Activated CD8-positive, alpha-beta memory T cell treated with anti-CD3 and anti-CD28 coated beads for 1 hour (primary cell): ENCODE measurements at places on chromosomes 1 and 21.

DNA sequence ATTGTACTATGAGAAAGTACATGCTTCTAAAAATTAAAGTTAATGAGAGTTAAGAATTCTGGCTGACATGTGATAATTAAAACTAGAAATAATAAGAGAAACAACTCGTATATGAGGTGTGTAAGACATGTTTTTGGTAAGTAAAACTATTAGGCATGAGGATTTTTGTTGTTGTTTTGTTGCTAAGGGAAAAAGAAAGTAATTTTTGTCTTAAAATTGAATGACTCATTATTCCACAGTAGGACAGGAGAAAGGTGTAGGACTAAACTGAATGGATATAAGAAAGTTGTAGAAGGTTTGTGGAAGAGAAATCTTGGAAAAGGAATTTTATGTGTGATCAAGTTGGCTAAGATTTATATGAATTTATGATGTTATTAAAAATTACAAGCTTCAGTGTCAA is 54.8 kb downstream of the TBX19 start:
- DNase-seq, result no peak

GRCh38 chr1:80217377-80217986 is 1211.0 kb upstream of the ADGRL4 start:
- no peak for DNase-seq

GRCh38 chr1:17675744-17676143 is 79.4 kb upstream of the ACTL8 start:
- no peak for DNase-seq

- no peak for DNase-seq
Measured at GRCh38 chr21:25637851-25638659, 1.0 kb upstream of the JAM2 start.

GRCh38 chr1:43878854-43879253 is 54.7 kb upstream of the ARTN start:
- DNase-seq, result no peak

DNA sequence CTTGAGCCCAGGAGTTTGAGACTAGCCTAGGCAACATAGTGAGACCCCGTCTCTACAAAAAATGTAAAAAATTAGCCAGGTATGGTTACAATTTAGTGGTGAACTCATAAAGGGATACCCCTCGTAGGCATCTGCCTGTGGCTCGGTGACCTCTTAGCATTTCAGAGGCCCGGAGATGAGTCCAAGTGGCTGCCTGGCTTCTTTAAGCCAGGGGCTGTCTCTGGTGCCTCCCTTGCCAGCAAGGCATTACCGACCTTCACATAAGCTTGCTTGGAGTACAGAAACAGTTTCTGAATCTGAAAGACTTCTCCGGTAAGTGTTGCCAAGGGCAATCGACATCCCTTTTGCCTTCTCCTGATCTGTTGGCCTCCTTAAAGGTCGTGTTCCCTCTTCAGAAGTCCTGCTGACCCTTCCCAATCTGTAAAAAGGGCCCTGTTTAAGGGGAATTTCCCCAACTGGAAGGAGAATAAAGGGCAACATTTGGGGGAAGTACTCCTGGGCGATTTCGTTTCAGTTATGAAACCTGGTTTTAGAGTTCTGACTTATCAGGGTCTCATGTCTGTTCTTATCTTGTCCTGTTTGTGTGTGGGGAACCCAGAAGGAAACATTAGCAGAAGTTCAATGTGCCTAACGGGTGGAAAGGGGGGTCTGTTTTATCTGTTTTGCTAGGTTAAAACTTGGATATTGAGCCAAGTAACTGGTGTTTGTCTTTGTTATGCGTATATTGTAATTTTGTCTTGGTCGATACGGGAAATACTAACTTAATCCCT is 32.9 kb downstream of the KIFAP3 start:
- DNase-seq, result no peak

- no peak for DNase-seq
Measured at GRCh38 chr1:27100335-27101053, 54.4 kb downstream of the SLC9A1 start.

GRCh38 chr1:109823543-109824348 is 60.0 kb upstream of the EPS8L3 start:
- DNase-seq, result no peak

GRCh38 chr1:99306644-99307043 is 42.4 kb downstream of the PLPPR4 start:
- no peak for DNase-seq

GRCh38 chr1:224786533-224787250 is 142.8 kb upstream of the DNAH14 start:
- DNase-seq, result no peak

- DNase-seq, result no peak
Measured at GRCh38 chr1:175162955-175163354, 29.6 kb downstream of the KIAA0040 start.

GRCh38 chr1:151340870-151341754 is 5.9 kb downstream of the RFX5 start:
- peak; percentile 22 for DNase-seq

DNA sequence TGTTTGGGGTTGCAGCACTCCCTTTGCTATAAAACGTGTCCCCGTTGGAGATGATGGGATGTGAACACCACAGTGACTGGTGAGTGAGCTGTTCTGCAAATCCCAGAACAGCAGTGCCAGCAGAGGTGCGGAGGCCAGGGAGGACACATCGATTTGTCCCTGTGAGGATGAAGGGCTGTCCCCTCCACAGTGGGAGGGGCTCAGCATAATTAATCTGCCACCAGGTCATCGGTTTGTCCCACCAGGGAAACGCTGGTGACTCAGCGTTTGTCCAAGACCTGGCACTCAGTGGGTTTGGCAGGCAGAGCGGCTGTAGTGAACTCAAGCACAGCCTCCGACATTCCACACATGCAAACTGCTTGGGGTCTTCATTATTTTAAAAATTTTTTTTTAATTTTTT is 22.8 kb upstream of the PDE9A start:
- no peak for DNase-seq

DNA sequence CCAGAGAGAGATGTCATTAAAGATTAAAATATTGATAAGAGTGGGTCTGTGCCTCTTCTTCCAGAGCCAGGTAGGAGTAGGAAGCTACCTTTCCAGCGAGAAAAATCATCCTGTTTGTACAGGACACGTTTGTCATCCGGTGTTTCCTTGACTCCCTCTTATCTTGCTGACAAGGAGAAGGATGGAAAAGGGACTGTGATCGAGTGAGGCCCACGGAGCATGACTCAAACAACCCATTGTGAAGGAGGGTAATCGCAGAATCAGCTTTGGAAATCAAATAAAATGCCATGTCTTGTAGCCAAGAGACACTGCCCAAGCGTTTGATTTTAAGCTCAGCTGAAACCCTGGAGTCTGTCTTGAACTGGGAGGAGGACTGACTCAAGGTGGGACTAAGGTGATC is 97.7 kb downstream of the IGSF21 start:
- DNase-seq, result no peak

DNA sequence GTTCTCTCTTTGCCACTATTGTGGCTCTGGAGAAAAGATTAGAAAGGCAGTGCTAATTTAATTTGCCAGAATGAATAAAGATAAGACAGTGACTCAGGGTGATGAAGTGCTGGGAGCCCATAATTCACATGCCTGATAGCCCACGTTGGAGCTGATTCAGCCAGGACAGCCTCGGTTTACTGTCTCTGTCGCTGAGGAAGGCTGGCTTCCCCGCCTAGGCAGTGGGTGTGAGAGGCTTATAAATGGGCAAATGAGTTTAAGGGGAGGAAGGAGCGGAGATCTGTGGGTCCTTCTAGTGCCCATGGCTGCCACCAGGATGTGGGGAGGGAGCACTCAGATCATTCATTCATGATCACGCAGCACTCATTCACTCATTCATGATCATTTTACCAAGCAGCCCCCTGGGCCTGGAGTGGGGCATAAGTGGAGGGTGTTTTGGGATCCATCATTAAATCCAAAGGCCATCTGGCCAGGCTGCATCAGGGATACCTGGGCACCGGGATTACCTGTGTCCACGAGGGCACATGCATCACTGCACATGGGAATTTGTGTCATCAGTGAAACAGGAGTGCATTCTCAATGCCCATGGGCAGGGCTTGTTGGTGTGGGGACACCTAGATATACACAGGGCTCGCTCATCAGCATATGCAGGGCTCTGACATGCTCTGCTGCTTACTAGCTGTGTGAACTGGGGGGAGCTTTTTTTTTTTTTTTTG is 315.4 kb downstream of the MATN1 start:
- no peak for DNase-seq

- DNase-seq, result no peak
Measured at GRCh38 chr1:180534214-180534613, 24.6 kb upstream of the OVAAL start.

- DNase-seq, result peak; percentile 9
Measured at GRCh38 chr1:147890177-147890790, 12.3 kb upstream of the GJA8 start.

GRCh38 chr1:16254263-16254928 is 17.4 kb upstream of the CPLANE2 start:
- DNase-seq, result no peak

GRCh38 chr21:43835050-43835449 is 30.0 kb upstream of the AGPAT3 start:
- DNase-seq, result no peak

DNA sequence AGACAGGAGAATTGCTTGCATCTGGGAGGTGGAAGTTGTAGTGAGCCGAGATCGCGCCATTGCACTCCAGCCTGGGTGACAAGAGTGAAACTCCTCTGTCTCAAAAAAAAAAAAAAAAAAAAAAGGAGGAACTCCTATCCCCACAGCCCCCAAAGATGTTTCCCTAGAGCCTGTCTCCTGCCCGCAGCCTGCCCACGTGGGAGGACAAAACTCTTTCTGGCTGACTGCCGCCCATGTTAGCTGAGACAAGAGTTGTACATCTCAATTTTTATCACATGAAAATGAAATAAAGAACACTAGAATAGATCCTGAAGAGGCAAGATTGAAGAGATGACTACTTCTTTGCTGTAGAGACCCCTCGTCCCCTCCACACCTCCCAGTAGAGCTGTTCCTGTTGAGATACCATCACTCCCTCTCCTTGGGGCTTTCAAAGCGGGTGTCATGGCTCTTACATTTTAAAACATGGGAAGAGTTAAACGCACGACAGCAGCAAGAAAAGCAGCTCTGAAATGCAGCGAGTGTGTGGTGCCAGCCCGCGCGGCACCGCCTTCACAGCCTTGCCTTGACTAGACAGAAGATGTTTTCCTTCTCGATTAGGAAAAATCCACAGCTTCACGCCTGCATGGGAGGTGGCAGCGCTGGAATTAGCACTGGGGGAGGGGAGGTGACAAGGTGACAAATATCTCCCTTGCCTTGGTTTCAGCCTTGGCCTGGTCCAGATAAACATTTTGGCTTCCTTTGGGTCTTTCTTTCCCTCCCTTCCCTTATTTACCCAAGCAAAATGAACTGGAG is 253.4 kb upstream of the CSF3R start:
- no peak for DNase-seq

DNA sequence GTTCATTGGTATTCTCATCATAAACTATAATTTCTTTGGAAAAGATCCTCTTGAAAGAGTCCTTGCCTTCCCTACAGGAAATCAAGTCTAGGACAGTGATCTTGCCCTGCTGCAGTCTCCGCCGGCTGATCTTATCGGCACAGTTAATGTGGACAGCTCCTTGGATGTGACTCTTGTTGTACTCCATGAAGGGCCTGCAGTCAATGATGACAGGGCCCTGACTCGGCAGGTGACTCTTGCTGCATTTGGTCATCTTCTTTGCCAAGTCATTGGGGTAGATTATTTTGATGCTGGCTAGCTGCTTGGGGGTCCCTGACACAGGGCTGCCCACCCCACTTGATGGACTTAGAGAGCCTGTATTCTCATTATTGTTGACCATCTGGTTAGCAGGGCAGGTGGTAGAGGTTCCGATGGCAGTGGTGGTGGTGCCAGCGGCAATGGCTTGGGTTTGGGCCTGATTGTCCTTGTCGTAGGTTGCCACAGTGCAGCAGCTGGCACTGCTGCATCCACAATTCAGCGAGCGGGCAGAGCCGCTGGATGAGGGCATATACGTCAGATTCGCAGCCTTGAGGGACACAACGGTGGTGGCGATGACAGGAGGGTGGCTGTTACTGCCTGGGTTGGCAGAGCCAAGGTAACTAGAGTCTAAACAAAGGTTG is 2.7 kb downstream of the DUSP10 start:
- DNase-seq, result no peak
